ENCODE measurements at places on chromosomes 16 and 17. TPM values are rescaled to one million over a fixed set of nuclear protein-coding genes. Genes with fewer than 3 reads are reported as not detected.

Gene PDIA2
- 1.5 TPM for total RNA-seq

Gene KRT15
- not detected for total RNA-seq

DNA sequence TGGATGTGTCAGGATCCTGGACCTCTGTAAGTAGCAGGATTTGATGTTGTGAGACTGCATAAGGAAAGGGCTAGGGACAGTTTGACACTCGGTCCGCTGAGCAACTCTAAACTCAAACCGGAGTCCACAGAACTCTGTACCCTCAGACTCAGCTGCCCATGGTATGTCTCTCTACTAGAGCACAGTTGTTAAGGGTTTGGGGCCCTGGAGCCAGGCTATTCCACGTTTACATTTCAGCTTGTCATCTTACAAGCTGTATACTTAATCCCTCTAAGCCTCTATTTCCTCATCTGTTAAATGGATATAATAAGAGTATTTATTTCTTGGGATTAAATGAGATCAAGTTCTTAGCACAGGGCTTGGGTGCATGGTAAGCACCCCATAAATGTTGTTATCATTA, 27.9 kb downstream of the HOXB1 start:
- no peaks in the 10 kb centered on the region for H3K36me3 ChIP-seq
- H3K4me3 ChIP-seq: no peak overlapping the region
- H3K27ac ChIP-seq: no peak overlapping the region
- DNase-seq: no peak
- H3K4me1 ChIP-seq: no peaks in the 10 kb centered on the region

Gene SGCA
- total RNA-seq: 1.3 TPM

All from chondrocyte (in vitro differentiated cells).